Effector CD8-positive, alpha-beta T cell (primary cell): ENCODE measurements at places on chromosomes 6 and 20.

DNA sequence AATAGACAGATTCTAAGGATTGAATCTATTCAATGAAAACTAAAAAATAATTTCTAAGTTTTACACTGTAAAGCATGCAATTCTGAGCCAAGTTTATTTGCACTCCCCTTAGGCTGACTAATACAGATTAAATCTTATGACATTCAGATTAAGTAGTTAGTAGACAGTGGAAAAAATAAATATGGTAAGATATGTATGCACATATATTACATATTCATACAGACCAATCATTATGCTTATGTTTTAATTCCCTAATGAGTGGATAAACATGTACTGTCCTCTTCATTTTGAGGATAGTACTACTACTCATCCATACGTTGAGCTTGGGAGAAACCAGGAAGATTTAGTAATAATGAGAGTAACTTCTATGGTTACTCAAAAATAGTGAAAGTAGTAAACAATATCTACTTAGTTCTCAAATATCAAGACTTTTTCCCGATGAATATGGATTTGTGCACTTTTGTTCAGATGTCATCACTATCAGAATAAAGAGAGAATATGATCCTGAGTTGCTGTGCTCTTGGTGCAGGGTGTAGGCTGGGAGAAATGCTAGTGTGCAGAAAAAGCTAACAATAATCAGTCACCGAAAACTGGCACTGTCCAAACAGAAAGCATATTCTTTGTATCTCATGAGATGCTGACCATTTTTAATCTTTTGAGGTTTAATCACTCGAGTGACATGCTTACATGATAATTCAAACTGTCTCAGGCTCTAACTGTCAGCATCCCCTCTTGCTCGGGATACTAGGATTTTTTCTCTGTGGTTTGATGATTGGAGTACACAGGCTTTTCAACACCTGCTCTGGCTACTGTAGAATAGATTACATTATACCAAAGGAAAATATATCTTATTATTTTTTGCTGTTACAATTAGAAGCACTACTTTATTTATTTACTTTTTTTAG, 111.6 kb downstream of the EPHA7 start:
- DNase-seq, result no peak

- DNase-seq, result no peak
Measured at GRCh38 chr6:11615214-11615602, 77.7 kb downstream of the TMEM170B start.

DNA sequence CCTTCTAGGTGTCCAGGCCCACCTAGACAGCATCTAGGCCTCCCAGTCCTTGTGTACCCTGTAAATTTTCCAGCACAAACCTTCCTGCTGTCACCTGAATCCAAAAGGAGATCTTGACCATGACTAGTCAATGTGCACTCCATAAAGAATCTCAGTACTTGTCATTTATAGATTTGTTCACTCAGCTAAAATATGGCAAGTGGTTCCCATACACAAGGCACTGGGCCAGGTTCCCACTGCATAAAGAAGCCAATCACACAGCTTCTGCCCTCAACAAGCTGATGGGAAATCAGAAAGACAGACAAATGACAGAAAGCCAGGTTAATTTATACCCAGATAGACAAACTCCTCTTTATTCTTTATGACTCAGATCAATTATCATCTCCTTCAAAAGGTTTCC, 526.8 kb downstream of the CD83 start:
- DNase-seq, result no peak

- peak; percentile 27 for DNase-seq
Measured at GRCh38 chr6:16481697-16482399, 243.5 kb downstream of the GMPR start.

- DNase-seq, result no peak
Measured at GRCh38 chr6:120219339-120219738, 869.8 kb upstream of the MAN1A1 start.

- no peak for DNase-seq
Measured at GRCh38 chr20:49647550-49647949, 66.1 kb downstream of the B4GALT5 start.

DNA sequence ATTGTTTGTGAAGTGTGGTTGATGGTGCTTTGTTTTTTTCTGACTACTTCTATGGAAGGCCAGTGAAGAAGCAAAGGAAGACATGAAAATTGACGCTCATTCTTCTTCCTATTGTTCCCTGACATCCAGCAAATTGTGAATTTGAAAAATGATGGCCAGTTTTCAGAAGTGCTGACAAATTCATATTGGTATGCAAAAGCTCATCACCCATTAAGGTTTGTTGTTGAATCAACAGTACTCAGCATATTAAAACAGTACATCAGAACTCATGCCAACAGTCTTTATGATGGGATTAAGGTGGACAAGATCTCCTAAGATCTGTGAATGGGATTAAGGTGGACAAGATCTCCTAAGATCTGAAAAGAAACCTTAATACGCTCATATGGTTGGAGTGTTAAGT, 1.0 kb upstream of the MTG2 start:
- DNase-seq, result no peak

- no peak for DNase-seq
Measured at GRCh38 chr6:153624528-153624927, 414.5 kb upstream of the OPRM1 start.

- DNase-seq, result no peak
Measured at GRCh38 chr6:73309785-73310502, 44.1 kb downstream of the DPPA5 start.

DNA sequence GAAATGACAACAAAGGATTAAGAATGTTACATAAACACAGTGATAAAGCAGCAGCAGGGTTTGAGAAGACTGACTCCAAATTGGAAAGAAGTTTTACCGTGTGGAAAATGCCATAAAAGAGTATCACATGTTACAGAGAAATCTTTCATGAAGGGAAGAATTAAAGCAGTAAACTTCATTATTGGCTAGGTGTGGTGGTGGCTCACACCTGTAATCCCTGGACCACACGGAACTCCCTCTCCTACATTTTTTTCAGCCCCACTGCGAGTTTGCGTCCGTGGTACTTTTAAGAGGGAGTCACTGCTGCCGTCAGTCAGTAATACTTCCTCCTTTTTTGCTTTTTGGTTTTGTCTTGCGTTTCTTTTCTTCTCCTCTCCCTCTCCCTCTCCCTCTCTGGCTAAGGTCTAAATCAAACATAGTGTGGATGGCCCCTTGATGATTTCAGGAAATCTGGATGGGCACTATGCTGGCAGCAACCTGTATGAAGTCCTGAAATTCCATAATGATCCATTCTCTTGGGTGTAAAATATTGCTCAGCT, 112.3 kb downstream of the MAN1A1 start:
- no peak for DNase-seq

GRCh38 chr6:128138694-128139093, 237.8 kb upstream of the THEMIS start:
- no peak for DNase-seq

DNA sequence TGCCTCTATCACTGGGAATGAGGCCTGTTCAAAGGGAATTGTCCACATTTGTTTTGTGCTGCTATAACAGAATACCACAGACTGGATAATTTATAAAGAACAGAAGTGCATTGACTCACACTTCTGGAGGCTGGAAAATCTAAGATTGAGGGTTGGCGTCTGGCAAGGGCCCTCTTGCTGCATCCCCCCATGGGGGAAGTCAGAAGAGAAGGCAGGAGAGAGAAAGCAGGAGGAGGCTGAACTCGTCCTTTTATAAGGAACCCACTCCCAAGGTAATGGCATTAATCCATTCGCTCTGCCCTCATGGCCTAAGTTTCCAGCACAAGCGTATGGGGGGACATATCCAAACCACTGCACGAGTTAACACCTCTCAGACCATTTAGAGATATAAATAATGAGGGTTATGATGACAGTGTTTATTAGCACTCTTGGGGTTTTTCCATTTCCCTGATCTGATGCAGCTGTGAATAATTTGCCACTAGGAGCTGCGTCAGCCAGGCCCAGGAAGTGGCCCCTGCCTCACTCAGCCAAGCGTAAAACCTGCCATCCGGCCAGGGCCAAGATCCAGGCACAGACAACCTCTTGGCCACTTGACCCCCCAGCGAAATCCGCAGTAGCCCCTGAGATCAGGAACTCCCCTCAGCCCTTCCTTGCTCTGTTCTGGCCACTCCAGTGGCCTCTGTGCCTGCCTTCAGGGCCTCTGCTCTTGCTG, 14.2 kb upstream of the SLCO4A1 start:
- DNase-seq, result no peak

DNA sequence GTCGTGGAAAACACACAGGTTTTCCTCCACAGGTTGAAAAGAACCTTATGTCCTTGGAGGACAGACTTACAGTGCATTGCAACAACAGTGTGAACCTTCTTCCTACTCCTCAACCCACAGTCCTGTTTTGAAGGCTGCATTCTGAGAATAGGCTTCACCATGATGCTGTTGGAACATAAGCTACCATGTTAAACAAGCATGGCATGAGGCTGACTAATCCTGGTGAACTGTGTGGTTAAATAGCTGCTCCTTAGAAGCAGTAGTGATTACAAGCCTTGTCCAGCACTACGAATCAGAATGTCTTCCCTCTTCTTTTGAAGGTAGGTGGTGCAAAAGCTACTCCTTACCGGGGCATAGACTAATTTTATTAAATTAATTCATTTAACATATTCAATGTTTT, 368.5 kb upstream of the EPHA7 start:
- DNase-seq, result no peak

- no peak for DNase-seq
Measured at GRCh38 chr20:1711826-1712601, 54.4 kb upstream of the SIRPG start.

DNA sequence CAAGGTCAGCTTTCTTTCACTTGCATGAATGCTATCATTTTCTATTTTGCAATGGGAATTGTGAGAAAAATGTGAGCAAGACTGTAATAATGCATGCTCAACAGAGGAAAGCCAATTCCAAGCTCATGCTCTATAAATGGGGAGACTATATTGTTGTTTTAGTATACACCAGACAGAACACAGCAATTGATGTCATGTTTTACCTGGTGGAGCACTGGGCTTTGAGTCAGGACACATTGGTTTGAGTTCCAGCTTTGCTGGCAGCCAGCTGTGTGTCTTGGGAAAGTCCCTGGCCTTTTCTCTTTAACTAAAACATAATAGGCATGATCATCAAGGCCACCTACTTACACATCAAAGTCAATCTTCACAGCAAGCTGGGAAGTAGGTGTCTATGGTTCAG, 83.3 kb downstream of the FOXA2 start:
- no peak for DNase-seq

DNA sequence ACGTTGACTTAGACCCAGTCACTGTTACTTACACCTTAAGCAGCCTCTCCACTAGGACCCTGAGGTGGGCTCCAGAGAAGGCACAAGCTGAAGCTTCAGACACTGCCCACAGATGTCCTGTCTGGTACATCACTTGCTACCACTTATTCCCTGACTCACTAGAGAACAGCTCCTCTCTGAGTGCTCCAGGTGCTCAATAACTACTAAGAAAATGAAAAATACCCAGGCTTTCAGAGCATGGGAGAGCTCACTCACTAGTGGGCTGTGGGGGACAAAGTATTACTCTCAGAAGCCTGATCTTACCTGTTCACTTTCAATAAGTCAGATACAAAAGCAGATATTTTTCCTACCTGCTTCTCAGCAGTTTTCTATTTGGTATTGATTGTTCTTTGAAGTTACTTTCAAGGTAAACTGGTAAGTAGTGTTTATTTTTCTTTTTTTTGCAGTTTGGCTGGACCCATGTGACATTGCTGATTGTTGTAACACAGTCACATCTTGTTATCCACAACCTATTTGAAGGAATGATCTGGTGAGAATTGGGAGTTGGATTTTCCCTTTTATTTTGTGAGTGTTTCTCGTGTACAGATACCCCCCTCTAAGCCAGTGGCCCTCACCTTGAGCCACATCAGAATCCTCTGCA, 55.9 kb downstream of the CDS2 start:
- DNase-seq, result no peak

GRCh38 chr6:90393232-90393884, 96.7 kb upstream of the BACH2 start:
- peak; percentile 47 for DNase-seq

GRCh38 chr20:45909817-45910669, 1.9 kb downstream of the PLTP start:
- DNase-seq, result no peak

- DNase-seq, result no peak
Measured at GRCh38 chr6:16948396-16948795, 153.5 kb upstream of the STMND1 start.

DNA sequence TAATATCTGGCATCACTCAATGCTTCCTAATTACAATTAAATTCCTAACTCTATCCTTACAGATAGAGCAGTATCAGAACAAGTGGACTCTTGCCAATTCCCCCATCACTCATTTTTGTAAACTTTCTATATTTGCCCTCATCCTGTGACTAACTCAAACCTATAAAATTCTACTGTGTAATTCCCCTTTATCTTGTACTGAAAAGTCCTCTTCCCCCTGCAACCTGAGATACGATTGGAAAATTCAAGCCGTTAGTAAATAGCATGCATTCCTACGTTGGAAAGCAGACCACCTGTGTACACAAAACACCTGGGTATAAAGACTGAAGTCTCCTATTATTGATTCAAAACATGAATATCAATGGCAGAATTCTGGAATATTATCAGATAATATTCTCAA, 70.4 kb upstream of the KCNQ5 start:
- DNase-seq, result no peak

DNA sequence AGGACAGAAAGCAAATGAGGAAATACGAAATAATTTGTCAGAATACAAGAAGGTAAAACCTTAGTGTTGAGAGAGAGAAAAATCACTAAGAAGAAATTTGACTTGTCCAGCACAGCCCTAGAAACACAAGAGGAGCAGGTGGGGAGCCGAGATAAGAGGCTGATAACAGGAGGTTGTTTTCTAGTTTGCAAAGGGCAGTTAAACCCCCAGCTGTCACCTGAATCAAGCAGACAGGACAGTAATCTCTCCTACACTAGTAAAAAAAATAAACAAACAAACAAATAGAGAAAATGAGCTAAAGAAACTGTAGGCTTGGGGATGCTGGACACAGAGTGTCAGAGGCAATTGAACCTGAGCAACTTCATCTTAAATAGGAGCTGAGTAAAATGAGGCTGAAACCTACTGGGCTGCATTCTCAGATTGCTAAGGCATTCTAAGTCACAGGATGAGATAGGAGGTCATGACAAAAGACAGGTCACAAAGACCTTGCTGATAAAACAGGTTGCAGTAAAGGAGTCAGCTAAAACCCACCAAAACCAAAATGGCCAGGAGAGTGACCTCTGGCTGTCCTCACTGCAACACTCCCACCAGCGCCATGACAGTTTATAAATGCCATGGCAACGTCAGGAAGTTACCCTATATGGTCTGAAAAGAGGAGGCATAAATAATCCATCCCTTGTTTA, 40.4 kb downstream of the FAM184A start:
- DNase-seq, result no peak

DNA sequence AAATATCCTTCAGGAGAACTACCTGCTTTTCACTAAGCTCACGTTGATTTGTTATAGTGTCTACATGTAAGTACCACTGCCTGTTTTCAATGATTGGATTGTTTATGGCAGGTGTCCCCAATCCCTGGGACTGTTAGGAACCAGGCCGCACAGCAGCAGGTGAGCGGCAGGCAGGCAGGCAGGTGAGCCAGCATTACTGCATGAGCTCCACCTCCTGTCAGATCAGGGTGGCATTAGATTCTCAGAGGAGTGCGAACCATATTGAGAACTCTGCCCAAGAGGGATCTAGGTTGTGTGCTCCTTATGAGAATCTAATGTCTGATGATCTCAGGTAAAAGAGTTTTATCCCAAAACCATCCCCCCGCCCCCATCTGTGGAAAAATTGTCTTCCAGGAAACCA, 303.3 kb downstream of the EYA4 start:
- no peak for DNase-seq
